ENCODE measurements at places on chromosomes 6 and 20. TPM values are rescaled to one million over a fixed set of nuclear protein-coding genes. Genes with fewer than 3 reads are reported as not detected.

AKAP7 gene
- total RNA-seq = 5.1 TPM

PLCB4 gene
- not detected for total RNA-seq

ZNF831 gene
- 6.6 TPM for total RNA-seq

DOK5 gene
- 17.3 TPM for total RNA-seq

CCN6 gene
- not detected for total RNA-seq

DNA sequence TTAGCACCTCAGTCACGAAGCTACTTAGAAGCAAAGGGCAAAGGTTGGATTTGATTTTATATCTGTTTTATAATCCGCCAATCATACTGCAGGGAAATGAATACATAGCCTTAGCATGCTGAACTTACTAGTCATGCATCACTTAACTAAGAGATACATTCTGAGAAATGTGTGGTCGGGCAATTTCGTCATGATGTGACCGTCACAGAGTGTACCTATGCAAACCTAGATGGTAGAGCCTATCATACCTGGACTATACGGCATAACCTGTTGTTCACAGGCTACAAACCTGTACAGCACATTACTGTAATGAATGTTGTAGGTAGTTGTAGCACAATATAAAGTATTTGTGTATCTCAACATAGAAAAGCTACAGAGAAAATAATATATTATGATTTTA lies 345.2 kb upstream of the RGS17 start:
- no peak for DNase-seq

DNA sequence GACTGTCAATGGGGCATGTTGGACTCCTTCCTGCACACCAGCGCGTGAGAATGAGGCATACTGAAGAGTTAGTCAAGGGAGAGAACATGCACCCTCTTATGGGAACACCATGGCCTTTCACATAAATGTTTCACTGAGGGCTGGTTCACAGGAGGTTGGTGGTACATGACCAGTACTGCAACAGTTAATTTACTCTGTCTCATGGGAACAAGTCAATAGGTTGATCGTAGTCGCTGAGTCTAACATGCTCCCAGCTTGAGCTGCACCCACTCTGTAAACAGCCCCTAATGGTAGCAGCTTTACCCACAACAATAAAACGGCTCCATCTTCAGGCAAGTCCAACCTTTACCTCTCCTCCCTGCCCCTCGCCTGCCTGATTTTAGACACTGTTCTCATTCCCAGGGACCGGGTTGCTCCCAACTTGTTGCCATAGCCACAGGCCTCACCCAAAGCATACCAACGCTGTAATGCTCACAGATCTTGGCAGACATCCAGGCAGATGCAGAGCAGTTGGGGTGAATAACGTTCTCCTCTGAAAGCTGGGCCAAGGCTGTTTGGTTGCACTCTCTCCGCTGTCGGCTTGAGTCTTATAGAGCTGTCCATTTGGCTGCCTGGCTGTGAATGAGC lies 111.3 kb downstream of the LY86 start:
- no peak for DNase-seq

DNA sequence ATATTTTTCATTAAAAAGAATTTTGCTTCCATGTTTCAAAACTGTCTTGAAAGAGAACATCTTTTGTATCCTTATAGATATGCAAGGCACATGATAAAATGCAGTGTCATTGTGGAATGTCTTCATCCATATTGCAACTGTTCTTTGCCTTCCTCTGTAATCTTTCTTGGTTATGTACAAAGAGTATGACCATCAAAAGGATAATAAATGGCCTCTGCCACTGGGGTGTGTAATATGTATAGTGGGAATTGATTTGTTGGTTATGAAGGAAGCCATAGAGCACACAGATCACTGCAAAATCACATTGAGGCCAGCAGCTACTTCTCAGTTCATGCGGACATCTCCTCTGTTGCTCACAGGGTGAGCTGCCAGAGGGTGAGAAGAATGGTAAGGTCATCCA lies 703.5 kb downstream of the TFAP2A start:
- no peak for DNase-seq

- no peak for DNase-seq
Observed at GRCh38 chr6:5087389-5087788, 2.2 kb downstream of the PPP1R3G start.

GRCh38 chr20:16366529-16366928 lies 206.7 kb downstream of the KIF16B start:
- no peak for DNase-seq

GRCh38 chr6:169766921-169767736 lies 15.7 kb downstream of the ERMARD start:
- no peak for DNase-seq

- DNase-seq = no peak
Observed at GRCh38 chr6:110549277-110549676, 72.9 kb upstream of the SLC22A16 start.

All from activated naive CD4-positive, alpha-beta T cell treated with anti-CD3 and anti-CD28 coated beads, Interleukin-2, amount 50 U/mL, for 72 hours (primary cell).